ENCODE measurements at places on chromosomes 6 and 20. TPM values are rescaled to one million over a fixed set of nuclear protein-coding genes. Genes with fewer than 3 reads are reported as not detected.
A peak's percentile ranks its signal among the peaks of the same experiment; 100 is the strongest.

DNA sequence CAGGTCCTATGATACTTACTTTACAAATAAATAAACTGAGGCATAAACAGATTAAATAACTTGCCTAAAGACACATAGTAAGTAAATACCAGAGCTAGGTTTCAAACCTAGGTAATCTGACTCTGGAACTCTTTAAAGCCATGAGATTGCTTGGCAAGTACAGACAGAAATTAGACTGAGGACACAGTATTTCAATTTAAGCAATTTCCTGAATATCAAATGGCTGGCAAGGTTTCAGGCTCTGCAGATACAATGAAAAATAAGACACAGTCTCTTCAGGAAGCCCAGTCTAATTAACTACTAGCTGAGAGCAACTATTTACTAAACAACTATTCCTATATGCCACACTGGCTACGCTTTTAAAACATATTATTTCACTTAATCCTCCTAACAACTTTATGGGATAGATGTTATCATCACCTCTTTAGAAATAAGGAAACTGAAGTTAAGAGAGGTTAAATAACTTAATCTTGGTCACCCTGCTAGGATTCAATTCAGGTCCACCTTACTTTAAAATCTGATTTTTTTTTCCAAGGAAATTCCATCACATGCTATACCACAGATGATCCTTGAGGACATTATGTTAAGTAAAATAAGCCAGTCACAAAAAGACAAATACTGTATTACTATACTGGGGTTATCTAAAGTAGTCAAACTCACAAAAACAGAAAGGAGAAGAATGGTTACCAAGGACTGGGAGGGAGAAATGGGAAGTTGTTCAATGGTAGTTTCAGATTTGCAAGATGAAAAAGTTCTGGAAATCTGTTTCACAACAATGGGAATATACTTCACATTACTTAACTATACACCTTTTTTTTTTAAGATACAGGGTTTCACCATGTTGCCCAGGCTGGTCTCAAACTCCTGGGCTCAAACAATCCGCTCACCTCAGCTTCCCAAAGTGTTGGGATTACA lies 4.1 kb downstream of the TRPC4AP start:
- H3K4me3 ChIP-seq, result no peak overlapping the region
- peaks cover 10% of the 10 kb centered on the region for H3K4me1 ChIP-seq
- H3K27ac ChIP-seq, result no peak overlapping the region
- H3K36me3 ChIP-seq, result no peaks in the 10 kb centered on the region
- no peaks in the 10 kb centered on the region for H3K27me3 ChIP-seq

ZBTB46 gene
- total RNA-seq, result 4.5 TPM

DNAH8 gene
- under 0.01 TPM for total RNA-seq

GRCh38 chr20:46555370-46555956 lies 5.0 kb upstream of the OCSTAMP start:
- no peaks in the 10 kb centered on the region for H3K36me3 ChIP-seq
- no peaks in the 10 kb centered on the region for H3K27me3 ChIP-seq
- no peaks in the 10 kb centered on the region for H3K4me1 ChIP-seq
- DNase-seq, result no peak
- no peak overlapping the region for H3K4me3 ChIP-seq

ADGRF5 gene
- total RNA-seq, result 0.26 TPM

TTK gene
- total RNA-seq, result 0.51 TPM

DNA sequence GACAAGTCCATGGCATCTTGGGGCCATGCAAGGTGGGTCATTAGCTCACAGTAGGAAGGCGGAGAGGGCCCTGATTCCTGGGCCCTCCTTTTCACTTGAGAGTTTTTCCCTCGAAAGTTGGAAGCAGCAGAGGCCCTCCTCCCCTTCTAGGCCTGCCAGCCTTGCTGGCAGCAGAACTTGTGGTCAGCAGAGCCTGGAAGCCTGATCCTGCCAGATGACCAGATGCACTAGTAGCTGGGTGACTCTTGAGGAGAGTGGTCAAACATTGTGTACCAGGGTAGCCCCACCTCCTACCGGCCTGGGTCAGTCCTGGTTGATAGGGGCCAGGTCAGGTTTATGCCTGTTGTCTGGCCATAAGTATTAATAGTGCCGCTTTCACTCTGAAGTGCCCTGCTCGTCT lies 3.8 kb upstream of the HMGA1 start:
- H3K4me1 ChIP-seq, result peaks cover 4% of the 10 kb centered on the region
- no peak overlapping the region for H3K4me3 ChIP-seq
- no peak for DNase-seq
- H3K36me3 ChIP-seq, result no peaks in the 10 kb centered on the region
- H3K27me3 ChIP-seq, result no peaks in the 10 kb centered on the region
- no peak overlapping the region for H3K27ac ChIP-seq

DNA sequence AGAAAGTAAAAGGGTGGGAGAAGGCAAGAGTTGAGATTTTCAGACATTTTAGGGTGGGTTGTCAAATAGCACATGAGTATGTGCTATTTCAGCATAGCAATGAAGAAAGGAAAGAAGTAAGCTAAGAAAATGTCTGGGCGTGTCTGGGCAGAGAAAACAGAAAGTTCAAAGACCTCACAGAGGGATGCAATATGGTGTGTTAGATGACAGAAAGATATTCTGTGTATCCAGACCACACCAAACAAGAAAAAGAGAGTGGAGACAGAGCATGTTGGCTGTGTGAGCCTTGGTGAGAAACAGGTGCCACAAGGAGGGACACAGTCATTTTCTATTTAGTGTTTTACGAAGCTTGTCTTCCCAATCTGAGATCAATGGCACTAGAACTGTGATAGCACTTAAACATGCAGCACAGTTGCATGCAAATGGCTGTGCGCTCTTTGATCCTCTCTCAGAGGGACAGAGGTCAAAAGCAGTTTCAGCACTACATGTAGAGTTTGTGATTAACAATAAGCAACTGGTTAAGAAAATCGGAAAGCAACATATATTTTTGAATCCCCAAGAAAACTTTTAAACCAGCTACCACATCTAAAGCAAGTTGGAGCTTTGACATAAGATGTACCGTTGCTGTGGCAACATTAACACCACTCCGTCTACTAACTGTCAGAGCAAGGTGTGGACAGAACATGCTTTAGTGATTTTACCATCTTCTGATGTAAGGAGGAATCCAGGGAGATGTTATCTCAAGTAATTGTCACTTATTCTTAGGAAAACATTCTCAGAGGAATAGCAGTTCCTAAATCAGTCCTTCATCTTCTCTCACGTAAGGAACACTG lies 515.5 kb upstream of the NOX3 start:
- no peaks in the 10 kb centered on the region for H3K36me3 ChIP-seq
- H3K4me1 ChIP-seq, result no peaks in the 10 kb centered on the region
- no peak overlapping the region for H3K4me3 ChIP-seq
- H3K27me3 ChIP-seq, result no peaks in the 10 kb centered on the region
- H3K27ac ChIP-seq, result no peak overlapping the region

- no peak overlapping the region for H3K27ac ChIP-seq
- H3K4me3 ChIP-seq, result no peak overlapping the region
- H3K36me3 ChIP-seq, result no peaks in the 10 kb centered on the region
- no peaks in the 10 kb centered on the region for H3K27me3 ChIP-seq
- peak; percentile 24 for DNase-seq
- H3K4me1 ChIP-seq, result no peaks in the 10 kb centered on the region
Observed at GRCh38 chr6:72938104-72938503, 287.2 kb downstream of the KHDC1L start.

SLC22A2 gene
- total RNA-seq, result not detected

GRCh38 chr6:39078695-39079094 lies 30.1 kb downstream of the GLP1R start:
- no peak overlapping the region for H3K27ac ChIP-seq
- H3K4me3 ChIP-seq, result no peak overlapping the region
- no peak for DNase-seq
- no peaks in the 10 kb centered on the region for H3K4me1 ChIP-seq
- no peaks in the 10 kb centered on the region for H3K36me3 ChIP-seq

DNA sequence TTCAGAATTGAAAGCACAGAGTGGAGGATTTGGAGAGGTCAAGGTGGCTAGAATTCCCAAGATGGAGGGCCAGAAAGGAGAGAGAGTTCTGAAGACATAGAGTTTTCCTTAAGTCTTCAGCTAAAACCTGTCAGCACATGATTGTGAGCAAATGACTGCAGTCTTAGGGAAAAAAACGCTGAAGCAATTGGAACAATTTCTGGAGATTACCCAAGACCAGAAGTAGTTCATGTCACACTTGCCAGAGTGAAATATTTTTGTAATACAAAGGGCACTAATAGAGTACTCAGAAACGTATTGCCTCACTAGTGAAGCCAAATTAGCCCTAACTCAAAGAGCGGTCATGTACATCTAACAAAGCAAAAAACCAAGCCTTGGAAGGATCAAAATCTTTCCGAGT lies 541.3 kb upstream of the MARCKS start:
- no peak overlapping the region for H3K27ac ChIP-seq
- H3K4me3 ChIP-seq, result no peak overlapping the region
- no peaks in the 10 kb centered on the region for H3K4me1 ChIP-seq
- no peaks in the 10 kb centered on the region for H3K36me3 ChIP-seq
- DNase-seq, result no peak

- no peak for DNase-seq
- peaks cover 2% of the 10 kb centered on the region for H3K27me3 ChIP-seq
- no peaks in the 10 kb centered on the region for H3K36me3 ChIP-seq
Observed at GRCh38 chr20:24755411-24755922, 193.6 kb upstream of the CST7 start.

DSP gene
- under 0.01 TPM for total RNA-seq

DNA sequence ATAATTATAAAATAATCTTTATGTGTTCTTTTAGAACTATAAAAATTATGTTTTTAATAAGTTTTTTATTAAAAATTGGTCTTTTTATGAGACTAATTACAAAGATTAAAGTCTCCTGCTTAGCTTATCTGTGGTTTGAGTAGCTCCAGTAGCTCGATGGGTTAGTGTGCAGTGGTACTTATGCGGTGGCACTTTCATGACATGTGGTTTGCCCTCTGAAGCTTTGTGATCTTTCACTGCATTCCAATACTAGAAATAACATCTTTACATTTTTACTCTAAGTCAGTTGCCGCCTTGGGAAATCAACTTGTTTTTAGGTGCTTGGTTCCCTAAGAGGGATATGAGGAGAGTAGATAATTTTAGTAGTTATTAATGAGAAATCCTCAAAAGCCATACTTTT lies 699.5 kb upstream of the FLRT3 start:
- H3K27me3 ChIP-seq, result no peaks in the 10 kb centered on the region
- no peaks in the 10 kb centered on the region for H3K36me3 ChIP-seq
- no peak for DNase-seq
- H3K4me1 ChIP-seq, result no peaks in the 10 kb centered on the region
- no peak overlapping the region for H3K4me3 ChIP-seq
